ENCODE measurements at places on chromosomes 1 and 21. TPM values are rescaled to one million over a fixed set of nuclear protein-coding genes. Genes with fewer than 3 reads are reported as not detected.

Gene ASCL5
- total RNA-seq: not detected

Gene FALEC
- total RNA-seq: not detected

Gene CTSE
- 1.1 TPM for total RNA-seq

Gene RNF187
- total RNA-seq: 96.3 TPM

Gene MYBPHL
- 0.45 TPM for total RNA-seq

Gene ASAP3
- total RNA-seq: 109 TPM

DNA sequence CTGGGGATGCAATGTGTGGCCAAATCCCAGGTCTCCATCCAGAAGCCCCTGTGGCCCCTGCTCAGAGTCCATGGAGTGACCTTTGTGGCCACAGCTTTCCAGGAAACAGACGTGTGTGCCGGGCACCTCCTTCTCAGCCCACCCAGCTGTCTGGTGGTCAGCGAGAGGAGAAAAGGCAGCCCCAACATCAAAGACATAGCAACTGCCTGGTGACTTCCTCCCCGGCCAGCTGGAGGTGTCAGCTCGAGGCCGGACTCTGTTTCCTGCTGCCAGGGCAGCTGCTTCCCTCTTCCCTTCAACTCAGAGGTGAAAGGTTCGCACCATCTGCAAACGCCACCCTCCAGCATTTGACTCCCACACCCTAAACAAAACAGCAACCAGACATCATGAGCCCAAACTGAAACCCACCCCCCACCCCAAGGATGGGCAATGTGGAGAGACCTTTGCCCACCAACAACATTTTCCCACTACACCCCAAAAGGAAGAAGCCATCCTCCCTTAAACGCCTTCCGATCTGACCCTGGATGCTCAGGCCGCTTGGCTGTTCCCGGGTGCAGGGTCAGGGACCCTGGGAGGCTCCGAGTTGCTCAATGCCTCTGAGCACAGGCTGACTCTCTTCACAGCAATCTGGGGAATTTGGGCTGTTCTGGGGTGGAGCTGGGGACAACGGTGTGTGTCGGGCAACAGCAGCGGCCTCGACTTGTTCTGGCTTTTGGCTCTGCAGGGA lies 162.3 kb downstream of the PSMG1 start:
- no peak for DNase-seq

DNA sequence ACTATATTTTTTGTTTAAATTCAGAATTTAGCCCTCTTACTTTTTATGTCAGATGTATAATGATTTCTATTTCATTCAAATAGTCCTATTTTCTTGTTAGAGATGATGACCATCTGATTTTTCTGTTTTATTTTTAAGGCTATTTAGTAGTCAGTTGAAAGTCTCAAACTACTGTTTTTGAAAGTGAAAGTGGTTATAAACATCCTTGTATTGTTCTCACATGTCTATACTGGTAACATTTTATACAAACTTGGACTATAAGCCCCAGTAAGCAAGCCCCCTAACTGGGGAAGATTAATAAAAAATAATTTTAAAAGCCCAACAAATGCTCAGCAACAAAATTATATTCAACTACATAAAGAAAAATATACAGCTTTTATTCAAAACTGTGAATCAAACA lies 271.3 kb upstream of the RGS18 start:
- no peak for DNase-seq

DNA sequence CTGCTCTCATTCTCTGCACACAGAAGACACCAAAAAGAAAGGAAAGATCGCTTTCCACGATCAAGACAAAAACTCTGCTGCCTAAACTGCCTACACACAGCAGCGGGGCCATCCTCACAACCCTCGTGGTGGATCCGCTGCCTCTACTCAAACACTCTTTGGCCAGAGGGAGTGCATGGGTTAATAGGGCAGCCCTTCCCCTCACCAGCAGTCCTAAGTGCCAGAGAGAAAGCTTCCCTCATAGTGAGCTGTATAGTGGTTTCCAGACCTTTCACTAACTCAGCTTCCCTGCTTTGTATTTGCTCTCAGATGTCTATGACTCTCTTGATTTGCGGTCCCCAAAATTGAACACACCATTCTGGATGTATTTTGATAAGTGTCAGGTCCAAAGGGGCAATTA lies 30.9 kb downstream of the GPR161 start:
- DNase-seq: no peak

DNA sequence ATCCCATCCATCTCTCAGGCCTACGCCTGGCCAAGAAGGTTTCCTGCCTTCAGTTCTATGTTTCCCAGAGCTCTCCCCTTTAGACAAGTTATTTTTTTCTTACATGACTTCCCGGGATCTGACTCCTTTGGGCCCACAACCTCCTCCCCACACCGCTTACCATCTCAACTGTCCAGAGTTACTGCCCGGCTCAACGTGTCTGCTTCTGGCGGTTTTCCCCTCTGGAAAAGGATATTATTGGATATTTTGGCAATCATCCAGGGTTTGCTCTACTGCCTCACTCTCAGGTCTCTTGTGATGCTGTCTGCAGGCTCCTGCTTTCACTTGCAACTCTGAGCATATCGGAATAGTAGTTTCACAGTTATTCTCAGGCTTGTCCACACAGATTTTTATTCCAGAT lies 318.2 kb upstream of the CAMK1G start:
- no peak for DNase-seq

DNA sequence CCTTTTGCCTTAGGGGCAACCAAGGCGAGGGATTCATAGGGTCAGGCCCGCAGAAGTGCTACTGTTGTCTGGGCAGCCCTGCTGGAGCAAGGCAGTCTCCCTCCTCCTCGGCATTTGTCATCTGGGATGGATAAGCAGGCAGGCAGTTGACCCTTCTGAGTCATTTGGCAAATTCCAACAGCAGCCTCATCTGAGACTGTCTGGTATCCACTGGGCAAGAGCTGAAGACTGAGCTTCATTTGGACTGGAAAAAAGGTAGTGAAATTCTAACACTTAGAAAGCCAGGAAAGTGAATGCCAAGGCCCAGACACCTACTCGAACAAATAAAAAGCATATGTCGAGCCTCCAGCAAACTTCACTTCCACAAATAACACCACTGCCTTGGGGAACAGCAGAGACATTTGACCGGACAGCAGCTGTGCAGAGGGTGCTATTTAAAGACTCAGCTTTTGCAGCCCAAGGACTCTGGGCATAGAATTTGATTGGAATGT lies 4.0 kb upstream of the ZBTB40 start:
- no peak for DNase-seq

- DNase-seq: no peak
Observed at GRCh38 chr1:57269630-57270225, 154.1 kb downstream of the DAB1 start.

DNA sequence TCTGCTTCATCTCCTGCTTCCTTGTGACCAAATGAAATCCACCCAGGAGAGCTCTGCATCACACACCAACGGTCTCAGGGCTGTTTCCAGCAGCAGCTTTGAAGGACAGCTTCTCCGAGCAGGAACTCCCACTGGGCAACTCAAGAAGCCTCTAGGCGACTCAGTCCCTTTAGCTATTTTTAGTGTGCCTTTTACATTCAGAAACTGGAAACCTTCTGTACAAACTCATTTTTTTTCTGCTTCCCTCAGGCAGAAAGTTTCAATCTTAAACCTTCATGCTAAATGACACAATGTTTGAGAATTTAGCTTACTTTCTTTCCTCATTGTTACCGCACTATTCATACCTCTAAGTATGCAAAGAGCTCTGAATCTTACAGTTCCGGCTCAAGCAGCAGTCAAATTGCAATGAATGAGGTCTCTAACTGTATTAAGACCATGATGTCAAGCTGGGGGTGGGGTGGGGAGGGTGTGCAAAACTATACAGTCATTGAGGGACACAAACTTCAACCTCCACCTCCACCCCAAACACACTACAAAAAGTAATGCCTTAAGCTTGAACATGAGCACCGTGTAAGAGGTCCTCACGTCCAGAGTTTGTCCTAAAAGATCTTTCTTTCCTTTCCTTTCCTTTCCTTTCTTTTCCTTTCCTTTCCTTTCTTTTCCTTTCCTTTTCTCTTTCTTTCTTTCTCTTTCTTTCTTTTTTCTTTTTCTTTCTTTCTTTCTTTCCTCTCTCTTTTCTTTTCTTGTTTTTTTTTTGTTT lies 16.4 kb upstream of the TARBP1 start:
- DNase-seq: no peak

DNA sequence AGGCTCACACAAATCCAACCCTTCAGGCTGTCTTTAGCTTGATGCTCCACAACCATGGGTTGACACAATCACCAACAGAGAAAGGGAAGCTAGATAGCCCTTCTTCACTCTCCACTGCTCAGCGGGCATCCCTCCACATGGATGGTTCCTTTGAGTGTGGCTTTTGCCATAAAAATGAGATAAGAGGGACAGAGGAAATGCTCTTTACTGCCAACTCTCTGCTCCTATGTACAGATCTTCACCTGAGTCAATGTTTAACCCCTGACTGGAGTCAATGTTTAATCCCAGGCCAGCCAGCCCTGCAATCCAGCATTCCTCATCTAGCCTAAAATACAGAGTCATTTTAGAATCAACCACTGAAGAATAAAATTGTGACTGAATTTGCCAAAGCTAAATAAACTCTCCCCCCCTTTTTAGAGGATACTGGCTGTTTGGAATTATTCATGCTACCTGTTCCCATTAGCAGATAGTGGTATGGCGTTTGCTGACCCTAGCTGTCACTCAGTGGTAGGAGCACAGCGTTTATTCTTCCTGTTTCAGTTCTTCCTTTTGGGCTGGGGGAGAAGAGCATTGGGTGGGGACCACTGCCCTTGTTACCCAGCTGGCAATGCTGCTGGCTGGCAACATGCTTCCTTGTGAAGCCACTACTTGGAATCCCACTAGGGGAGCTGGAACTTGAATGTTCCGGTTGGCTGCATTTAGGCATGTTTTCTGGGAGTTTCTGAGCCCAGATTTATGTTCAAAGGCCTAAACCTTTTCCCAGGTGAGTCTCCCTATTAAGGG lies 5.2 kb upstream of the PIGR start:
- no peak for DNase-seq

DNA sequence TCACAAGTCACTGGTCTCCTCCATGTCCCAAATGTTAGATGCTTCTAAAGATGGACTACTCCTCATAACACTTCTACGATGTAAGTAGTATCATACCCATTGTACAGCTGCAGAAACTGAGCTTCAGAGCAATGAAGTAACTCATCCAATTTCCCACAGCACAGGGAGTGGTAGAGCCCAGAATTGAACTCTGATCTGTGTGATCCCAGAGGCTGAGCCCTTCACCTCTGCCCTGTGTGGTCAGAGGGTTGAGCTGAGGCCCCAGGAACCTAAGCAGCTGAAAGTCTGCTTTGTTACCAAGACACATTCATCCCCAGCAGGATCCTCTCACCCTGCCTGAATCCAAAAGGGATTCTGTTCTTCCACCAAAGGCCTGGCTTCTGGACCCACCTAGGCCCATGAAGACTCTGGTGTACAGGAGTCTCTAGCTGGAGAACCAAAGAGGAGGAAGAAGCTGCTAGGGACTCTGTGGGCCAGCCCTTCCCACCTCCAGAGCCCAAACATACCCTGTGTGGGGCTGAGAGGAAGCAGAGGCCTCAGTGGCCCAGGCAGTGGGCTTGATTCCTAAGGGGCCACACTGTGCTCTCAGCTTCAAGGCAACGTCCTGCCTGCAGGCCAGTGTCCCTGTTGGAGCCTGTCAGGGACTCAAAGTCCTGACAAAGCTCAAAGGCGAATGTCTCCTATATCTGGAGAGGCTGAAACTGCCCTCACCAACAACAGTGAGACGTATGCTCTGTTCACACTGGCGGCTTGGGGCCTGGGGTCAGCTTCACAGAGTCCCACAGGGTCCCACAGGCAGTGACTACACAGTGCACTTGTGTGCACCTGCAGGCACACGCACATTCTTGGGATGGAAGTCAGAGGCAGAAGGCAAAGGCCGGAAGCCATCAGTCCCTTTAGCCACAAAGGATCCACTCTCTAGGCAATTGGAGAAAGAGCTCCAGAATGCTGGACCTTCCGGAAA lies 40.4 kb upstream of the SLC30A1 start:
- no peak for DNase-seq

- DNase-seq: peak; percentile 55
Observed at GRCh38 chr1:228363686-228364067, 43.0 kb downstream of the TRIM11 start.

- DNase-seq: no peak
Observed at GRCh38 chr1:35923791-35924221, 7.1 kb upstream of the AGO3 start.

DNA sequence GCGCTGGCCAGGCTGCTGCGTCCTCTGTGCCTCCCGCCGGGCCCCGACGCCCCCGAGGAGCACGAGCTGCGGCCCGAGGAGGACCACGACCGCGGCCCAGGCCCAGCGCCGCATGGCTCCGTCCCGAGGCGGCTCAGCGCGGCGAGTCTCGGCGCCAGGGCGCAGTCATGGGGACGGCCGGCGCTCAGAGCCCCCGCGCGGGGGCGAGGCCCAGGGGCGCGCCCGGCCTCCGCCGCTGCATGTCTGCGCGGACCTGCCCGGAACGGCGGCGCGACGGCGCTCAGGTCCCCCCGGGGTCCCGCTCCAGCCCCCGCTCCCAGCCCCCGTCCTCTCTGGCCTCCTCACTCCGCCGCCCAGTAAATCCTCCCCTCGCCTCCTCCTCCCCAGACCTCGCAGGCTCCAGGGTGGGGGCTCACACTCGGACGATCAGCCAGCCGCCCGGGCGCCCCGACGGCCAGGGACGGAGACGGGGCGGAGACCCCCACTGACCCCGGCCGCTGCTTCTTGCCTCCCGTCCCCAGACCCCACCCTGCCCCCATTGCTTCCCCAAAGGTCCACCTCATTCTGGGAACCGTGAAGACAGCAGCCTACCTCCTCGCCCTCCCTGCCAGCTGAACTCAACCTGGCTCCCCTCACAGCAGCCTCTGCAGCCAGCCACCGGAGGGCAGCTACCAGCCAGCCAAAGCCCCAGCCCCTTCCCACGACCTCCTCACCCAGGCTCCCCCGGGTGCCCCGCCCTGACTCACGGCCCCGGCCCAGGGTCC lies at the start of gene C1QTNF12:
Gene C1QTNF12, minus strand, starts transcription at position 146 of the 764 bp plus-strand sequence. Its CDS starts 32 bp downstream, at position 114.
- no peak for DNase-seq

DNA sequence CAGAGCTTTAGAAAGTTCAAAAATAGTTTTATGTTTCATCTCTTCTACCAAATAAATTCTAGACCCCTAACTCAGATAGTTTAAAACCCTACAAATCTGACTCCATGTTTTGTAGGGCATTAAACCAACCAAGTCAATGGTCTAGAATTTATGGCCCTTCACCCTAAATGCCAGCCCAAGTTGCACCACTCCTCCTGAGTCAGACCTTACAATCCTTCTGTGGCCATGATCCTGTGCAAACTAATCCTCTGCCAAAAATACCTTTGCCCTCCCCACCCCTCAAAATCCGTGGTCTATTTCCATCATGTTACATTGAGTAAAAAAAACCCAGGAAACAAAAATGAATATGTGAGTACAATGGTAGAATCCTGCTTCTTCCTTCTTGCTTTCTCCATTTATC lies 179.3 kb downstream of the NR5A2 start:
- DNase-seq: no peak

- DNase-seq: no peak
Observed at GRCh38 chr1:1122981-1123480, 7.1 kb upstream of the C1orf159 start.

- DNase-seq: peak; percentile 58
Observed at GRCh38 chr1:109249654-109250401, 489 bp downstream of the CELSR2 start.

DNA sequence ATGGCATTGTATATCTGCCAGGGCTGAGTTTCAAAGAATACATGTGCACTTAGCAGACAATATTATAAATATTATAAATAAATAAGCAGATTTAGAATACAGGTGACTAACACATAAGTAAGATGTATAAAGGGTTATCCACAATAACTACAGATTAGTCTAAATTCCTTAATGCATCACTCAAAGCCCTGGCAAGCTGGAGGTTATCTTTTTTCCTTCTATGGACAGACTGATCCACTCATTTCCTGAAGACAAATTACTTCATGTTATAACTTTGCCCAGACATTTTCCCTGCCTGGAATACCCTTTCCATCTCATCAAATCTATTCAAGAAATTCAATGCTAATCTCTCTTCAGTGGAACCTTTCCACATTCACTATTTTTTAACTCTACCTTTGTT lies 38.8 kb downstream of the LUZP1 start:
- no peak for DNase-seq

Data from sciatic nerve (tissue), 2 donors.